ENCODE measurements at places on chromosomes 3 and 15. TPM values are rescaled to one million over a fixed set of nuclear protein-coding genes. Genes with fewer than 3 reads are reported as not detected.

- no peak for DNase-seq
These were observed 13.8 kb downstream of the TLNRD1 start for GRCh38 chr15:81014446-81015093.

DNA sequence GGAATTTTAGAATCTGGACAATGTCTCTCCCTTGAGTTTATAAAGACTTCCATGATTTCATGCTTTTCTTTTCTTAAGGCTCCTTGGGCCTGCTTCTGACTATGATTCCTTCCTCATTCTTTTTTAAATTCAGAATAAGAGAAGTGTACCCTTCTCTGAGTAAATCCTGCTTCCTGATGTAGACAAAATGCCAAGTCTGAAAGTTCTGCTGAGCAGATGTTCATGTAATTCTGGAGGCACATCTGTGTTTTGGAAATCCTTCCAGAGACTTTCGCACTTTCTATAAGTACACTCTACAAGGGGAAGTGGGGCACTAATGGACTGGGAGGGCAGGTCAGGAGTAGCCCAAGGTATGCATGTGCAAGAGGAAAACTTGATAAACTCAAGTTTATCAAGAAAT lies 24.8 kb downstream of the TPM1 start:
- no peak for DNase-seq

DNA sequence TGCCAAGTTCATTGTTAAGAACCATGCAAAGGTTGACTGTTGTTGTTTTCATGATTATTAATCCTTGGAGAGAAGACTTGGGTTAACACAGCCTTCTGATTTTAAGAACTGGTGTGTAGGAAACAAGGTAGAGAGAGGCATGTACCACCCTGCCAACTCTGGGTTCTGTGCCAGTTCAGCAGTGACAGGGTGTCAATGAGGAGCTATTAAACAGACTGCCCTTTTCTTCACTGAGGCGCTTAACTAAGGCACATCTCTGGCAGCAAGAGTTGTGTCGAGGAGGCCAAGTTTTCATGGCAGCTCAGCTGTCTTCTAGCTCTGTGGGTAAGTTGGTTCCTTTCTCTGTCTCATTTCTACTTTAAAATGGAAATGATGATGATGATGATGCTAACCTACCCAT lies 117.6 kb downstream of the FEZF2 start:
- DNase-seq = no peak

DNA sequence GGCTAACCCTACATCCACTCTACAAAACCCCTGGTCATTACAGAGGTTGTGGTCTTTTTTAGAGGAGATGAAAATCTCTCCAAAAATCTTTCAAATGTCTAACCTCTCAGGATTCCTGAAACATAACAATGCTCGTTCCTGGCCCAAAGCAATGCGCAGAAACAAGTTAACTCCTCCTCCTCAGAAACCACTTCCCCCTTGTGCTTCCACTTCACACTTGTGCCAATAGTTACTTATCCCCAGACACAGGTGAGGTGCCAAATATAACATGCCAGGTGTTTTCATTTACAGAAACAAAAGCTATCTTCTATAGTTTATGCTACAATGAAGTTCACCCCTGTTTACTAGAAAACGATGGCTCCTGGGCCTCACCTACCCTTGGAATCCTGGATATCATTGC lies 6.2 kb downstream of the NDUFAF1 start:
- no peak for DNase-seq

- no peak for DNase-seq
These were observed 1.0 kb downstream of the LRRC2 start for GRCh38 chr3:46565077-46565476.

TGM4 gene
- not detected for total RNA-seq

DGKG gene
- total RNA-seq = not detected

BFSP2 gene
- not detected for total RNA-seq

PROS1 gene
- total RNA-seq = 2.5 TPM

Data from H1 (cell line).